ENCODE measurements at places on chromosomes 2 and 18. TPM values are rescaled to one million over a fixed set of nuclear protein-coding genes. Genes with fewer than 3 reads are reported as not detected.

DNA sequence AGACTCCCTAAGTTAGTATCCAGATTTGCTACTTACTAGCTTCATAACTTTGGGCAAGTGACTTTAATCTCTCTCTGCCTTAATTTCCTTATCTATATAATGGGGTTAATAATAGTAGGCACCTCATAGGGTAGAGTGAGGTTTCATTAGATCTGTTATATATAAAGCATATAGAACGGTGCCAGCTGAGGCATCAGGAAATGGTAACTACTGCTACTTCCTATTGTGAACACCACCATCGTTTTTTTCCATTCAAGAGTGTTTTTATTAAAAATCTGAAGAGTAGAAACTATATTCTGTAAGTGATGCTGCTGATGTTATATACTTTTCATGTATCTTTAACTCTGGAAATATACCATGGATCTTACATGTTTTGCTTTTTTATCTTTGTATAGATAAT, 44.3 kb downstream of the MALT1 start:
- H3K27ac ChIP-seq = peak overlapping the region; percentile 40
- no peak for DNase-seq
- no peak overlapping the region for H3K4me3 ChIP-seq
- H3K27me3 ChIP-seq = no peaks in the 10 kb centered on the region

Gene IGFBP2
- not detected for total RNA-seq

DNA sequence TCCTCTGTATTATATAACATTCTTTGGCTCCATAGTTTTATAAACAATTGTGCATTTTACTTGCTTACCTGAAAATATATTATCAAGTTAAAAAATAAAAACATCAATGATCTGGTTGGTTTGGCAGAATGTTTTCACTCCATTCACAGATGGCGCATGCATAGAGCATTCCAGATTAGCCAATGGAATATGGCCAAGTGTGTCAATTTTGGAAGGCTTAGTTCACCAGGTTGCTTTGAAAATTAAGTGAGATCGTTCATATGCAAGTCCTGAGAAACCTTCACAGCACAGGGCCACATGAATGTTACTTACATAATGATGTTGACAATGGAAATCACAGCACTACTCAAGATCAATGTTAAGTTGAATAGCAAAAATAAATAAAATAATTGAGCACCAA, 335.7 kb downstream of the GRB14 start:
- no peaks in the 10 kb centered on the region for H3K36me3 ChIP-seq
- no peaks in the 10 kb centered on the region for H3K4me1 ChIP-seq
- no peak overlapping the region for H3K4me3 ChIP-seq
- no peaks in the 10 kb centered on the region for H3K27me3 ChIP-seq

- no peak overlapping the region for H3K27ac ChIP-seq
- no peak overlapping the region for H3K4me3 ChIP-seq
- peak; percentile 73 for DNase-seq
- peaks cover 6% of the 10 kb centered on the region for H3K4me1 ChIP-seq
- H3K27me3 ChIP-seq = no peaks in the 10 kb centered on the region
Measured at GRCh38 chr2:179020156-179020750, 29.7 kb downstream of the CCDC141 start.

GRCh38 chr18:21085579-21086166, 25.9 kb downstream of the ROCK1 start:
- DNase-seq = no peak
- H3K36me3 ChIP-seq = no peaks in the 10 kb centered on the region
- no peaks in the 10 kb centered on the region for H3K27me3 ChIP-seq
- H3K4me3 ChIP-seq = no peak overlapping the region
- no peak overlapping the region for H3K27ac ChIP-seq

- H3K4me1 ChIP-seq = no peaks in the 10 kb centered on the region
- H3K36me3 ChIP-seq = no peaks in the 10 kb centered on the region
- H3K4me3 ChIP-seq = no peak overlapping the region
- H3K27ac ChIP-seq = no peak overlapping the region
Measured at GRCh38 chr2:188295067-188295685, 3.5 kb downstream of the GULP1 start.

DNA sequence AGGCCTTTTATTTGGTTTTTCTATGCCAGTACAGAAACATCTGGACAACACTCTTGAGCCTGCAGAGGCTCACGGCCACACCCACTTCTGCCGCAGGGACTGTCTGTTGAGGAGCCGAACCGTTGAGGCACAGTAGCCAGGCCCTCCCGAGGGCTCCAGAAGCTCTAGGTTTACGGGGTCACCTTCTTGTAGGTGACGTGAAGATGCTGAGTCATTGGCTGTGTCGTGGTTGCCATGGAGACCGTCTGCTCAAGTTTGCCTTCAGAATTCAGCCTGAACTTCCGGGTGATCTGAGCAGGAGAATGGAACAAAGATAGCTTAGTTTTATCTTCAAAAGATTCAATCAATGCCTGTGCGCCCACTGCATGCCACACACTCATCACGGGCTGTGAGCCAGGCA, 25.9 kb downstream of the BOK start:
- H3K4me3 ChIP-seq = no peak overlapping the region
- H3K36me3 ChIP-seq = peaks cover 39% of the 10 kb centered on the region
- no peak overlapping the region for H3K27ac ChIP-seq
- H3K4me1 ChIP-seq = no peaks in the 10 kb centered on the region

GRCh38 chr2:19871836-19872235, 29.9 kb downstream of the TTC32 start:
- H3K4me3 ChIP-seq = no peak overlapping the region
- no peak for DNase-seq
- no peak overlapping the region for H3K27ac ChIP-seq
- no peaks in the 10 kb centered on the region for H3K36me3 ChIP-seq

GRCh38 chr18:47317824-47318508, 66.5 kb upstream of the SKOR2 start:
- no peaks in the 10 kb centered on the region for H3K4me1 ChIP-seq
- H3K4me3 ChIP-seq = no peak overlapping the region
- no peak overlapping the region for H3K27ac ChIP-seq

GRCh38 chr2:37585982-37586621, 85.3 kb downstream of the CDC42EP3 start:
- no peak for DNase-seq
- no peaks in the 10 kb centered on the region for H3K27me3 ChIP-seq
- H3K27ac ChIP-seq = no peak overlapping the region
- H3K4me3 ChIP-seq = no peak overlapping the region
- no peaks in the 10 kb centered on the region for H3K36me3 ChIP-seq
- no peaks in the 10 kb centered on the region for H3K4me1 ChIP-seq

DNA sequence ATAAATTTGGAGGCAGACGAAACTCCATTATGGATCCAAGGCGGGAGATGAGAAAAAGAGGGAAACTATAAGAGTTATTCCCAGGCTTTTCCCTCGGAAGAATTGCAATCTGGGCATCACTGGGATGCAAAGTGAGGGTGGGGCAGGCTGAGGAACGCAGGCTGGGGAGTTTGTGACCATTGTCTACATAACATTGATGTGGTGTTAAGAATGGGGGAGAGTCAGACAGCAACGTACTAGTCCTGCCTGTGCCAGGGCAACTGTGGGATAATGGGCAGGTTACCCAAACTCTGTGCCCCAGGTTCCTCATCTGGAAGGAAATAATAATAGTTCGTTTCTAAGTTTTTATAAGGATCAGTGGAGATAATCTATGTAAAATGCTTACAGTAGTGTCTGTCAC, 84.4 kb upstream of the SIX2 start:
- peaks cover 16% of the 10 kb centered on the region for H3K4me1 ChIP-seq
- DNase-seq = no peak
- no peaks in the 10 kb centered on the region for H3K36me3 ChIP-seq
- H3K27me3 ChIP-seq = no peaks in the 10 kb centered on the region
- no peak overlapping the region for H3K4me3 ChIP-seq

DNA sequence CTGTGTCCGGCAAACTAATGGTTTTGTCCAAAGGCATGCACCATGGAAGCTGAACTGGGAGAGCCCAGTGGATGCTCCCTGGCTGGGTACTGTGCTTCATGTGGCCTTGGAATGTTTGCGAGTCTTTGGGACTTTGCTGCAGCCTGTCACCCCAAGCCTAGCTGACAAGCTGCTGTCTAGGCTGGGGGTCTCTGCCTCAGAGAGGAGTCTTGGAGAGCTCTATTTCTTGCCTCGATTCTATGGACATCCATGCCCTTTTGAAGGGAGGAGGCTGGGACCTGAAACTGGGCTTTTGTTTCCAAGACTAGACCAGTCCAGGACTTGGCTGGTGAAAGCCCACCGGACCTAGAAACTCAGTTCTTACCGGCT, 1.7 kb downstream of the MARS2 start:
- H3K4me3 ChIP-seq = peak overlapping the region; percentile 90
- no peak overlapping the region for H3K27ac ChIP-seq
- H3K36me3 ChIP-seq = peaks cover 28% of the 10 kb centered on the region
- H3K27me3 ChIP-seq = no peaks in the 10 kb centered on the region
- no peak for DNase-seq

GRCh38 chr2:41985573-41986095, 62.2 kb upstream of the PKDCC start:
- DNase-seq = no peak
- H3K4me1 ChIP-seq = no peaks in the 10 kb centered on the region
- H3K36me3 ChIP-seq = no peaks in the 10 kb centered on the region
- no peak overlapping the region for H3K4me3 ChIP-seq

DNA sequence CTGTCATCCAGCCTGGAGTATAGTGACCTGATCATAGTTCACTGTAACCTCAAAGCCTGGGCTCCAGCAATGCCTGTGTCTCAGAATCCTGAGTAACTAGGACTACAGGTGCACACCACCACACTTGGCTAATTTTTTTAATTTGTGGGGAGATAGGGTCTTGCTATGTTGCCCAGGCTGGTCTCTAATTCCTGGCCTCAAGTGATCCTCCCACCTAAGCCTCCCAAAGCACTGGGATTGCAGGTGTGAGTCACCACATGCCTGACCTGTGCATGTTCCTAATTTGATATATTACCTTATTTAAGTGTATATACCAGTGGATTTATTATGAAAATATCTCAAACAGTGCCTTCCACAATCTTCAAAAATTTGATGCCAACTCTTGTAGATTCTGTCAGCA, 123.6 kb upstream of the XIRP2 start:
- no peaks in the 10 kb centered on the region for H3K36me3 ChIP-seq
- no peaks in the 10 kb centered on the region for H3K4me1 ChIP-seq
- no peak overlapping the region for H3K4me3 ChIP-seq
- no peak for DNase-seq
- no peaks in the 10 kb centered on the region for H3K27me3 ChIP-seq
- no peak overlapping the region for H3K27ac ChIP-seq

Gene FSHR
- not detected for total RNA-seq

Gene CAPN14
- total RNA-seq = 2.0 TPM

- peaks cover 2% of the 10 kb centered on the region for H3K27me3 ChIP-seq
- H3K4me3 ChIP-seq = no peak overlapping the region
- no peak overlapping the region for H3K27ac ChIP-seq
- peaks cover 11% of the 10 kb centered on the region for H3K4me1 ChIP-seq
- no peaks in the 10 kb centered on the region for H3K36me3 ChIP-seq
- DNase-seq = no peak
Measured at GRCh38 chr2:201575971-201576370, 67.3 kb downstream of the TMEM237 start.

GRCh38 chr2:114442510-114442909, at the start of gene DPP10:
TSS of gene DPP10 (plus strand) at chr2:114442641.
- no peaks in the 10 kb centered on the region for H3K27me3 ChIP-seq
- no peak within 1 kb of the TSS for H3K27ac ChIP-seq
- H3K36me3 ChIP-seq = no peaks in the 10 kb centered on the region
- H3K4me3 ChIP-seq = no peak within 1 kb of the TSS
- peak; percentile 44 for DNase-seq
- no peaks in the 10 kb centered on the region for H3K4me1 ChIP-seq

- no peak for DNase-seq
- H3K36me3 ChIP-seq = no peaks in the 10 kb centered on the region
- no peaks in the 10 kb centered on the region for H3K4me1 ChIP-seq
Measured at GRCh38 chr2:85763831-85764230, 10.0 kb downstream of the ATOH8 start.

DNA sequence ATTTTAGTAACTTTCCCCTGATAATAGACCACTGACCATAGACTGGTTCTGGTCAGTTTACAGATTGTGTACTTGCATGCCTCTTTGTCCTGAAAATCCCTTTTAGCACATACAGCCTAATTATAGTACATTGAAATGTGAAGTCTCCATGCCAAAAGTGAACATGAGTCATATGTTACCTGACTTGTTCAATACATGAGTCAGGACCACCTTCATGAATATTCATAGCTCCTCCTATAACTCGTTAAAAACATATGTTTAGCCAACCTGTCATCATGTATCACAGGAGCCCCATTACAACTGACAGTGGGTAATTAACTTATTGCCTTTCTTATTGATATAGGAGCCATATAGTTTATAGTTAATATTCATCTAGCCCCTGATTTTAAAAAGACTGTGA, 78.6 kb downstream of the SH3YL1 start:
- DNase-seq = no peak
- no peak overlapping the region for H3K27ac ChIP-seq
- no peaks in the 10 kb centered on the region for H3K27me3 ChIP-seq
- H3K4me3 ChIP-seq = no peak overlapping the region
- no peaks in the 10 kb centered on the region for H3K36me3 ChIP-seq
- no peaks in the 10 kb centered on the region for H3K4me1 ChIP-seq

Gene SIX3
- total RNA-seq = not detected

Gene TRIM43
- not detected for total RNA-seq

- no peak overlapping the region for H3K4me3 ChIP-seq
- no peaks in the 10 kb centered on the region for H3K36me3 ChIP-seq
- peaks cover 3% of the 10 kb centered on the region for H3K4me1 ChIP-seq
- H3K27ac ChIP-seq = no peak overlapping the region
- no peaks in the 10 kb centered on the region for H3K27me3 ChIP-seq
Measured at GRCh38 chr2:97717613-97717995, 4.2 kb downstream of the ZAP70 start.

DNA sequence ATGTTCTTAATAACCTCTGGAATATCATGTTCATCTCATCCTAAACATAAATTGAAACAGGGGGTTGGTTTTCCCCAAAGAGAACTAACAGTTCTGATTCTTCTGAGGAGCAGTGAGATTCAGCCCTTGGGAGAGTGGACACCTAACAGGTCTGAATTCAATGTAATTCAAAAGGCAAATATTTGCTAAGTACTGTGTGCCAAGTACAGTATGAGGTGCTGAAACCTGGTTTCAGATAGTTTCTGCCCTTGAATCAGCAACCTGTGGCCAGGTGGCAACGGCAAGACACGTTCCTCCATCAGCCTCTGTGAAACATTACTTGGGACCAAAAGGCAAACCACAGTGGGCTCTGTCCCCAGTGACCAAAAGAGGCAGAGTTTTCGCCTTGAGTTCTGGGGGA, 1.3 kb downstream of the LRRC30 start:
- H3K27me3 ChIP-seq = no peaks in the 10 kb centered on the region
- no peak for DNase-seq
- no peak overlapping the region for H3K27ac ChIP-seq

Gene EN1
- total RNA-seq = not detected

GRCh38 chr18:66280470-66280869, 323.4 kb downstream of the CDH19 start:
- no peaks in the 10 kb centered on the region for H3K36me3 ChIP-seq
- no peak overlapping the region for H3K4me3 ChIP-seq
- H3K4me1 ChIP-seq = no peaks in the 10 kb centered on the region
- DNase-seq = no peak
- no peak overlapping the region for H3K27ac ChIP-seq

Gene SCYGR7
- total RNA-seq = not detected

DNA sequence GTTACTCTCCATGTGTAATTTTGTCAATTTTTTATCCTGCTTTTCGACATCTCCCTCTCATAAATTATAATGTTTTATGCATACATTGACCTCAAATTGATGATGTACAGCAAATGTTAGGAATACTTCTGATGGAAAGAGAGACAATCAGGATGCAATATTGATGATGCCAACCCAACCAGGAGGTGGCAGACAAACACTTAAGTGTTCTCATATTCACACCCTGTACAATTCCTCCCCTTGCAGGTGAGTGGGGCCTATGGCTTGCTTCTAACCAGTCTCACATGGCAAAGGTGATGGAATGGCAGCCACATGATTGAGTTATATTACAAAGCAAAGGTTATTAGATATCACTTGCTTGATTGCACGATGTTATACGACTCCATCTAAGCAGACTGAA, 594.3 kb upstream of the REG3G start:
- H3K36me3 ChIP-seq = no peaks in the 10 kb centered on the region
- peak; percentile 42 for DNase-seq
- no peaks in the 10 kb centered on the region for H3K27me3 ChIP-seq
- no peak overlapping the region for H3K27ac ChIP-seq

Measured in Karpas-422 (cell line).